ENCODE measurements at places on chromosomes 7 and 10.
A peak's percentile ranks its signal among the peaks of the same experiment; 100 is the strongest.

DNA sequence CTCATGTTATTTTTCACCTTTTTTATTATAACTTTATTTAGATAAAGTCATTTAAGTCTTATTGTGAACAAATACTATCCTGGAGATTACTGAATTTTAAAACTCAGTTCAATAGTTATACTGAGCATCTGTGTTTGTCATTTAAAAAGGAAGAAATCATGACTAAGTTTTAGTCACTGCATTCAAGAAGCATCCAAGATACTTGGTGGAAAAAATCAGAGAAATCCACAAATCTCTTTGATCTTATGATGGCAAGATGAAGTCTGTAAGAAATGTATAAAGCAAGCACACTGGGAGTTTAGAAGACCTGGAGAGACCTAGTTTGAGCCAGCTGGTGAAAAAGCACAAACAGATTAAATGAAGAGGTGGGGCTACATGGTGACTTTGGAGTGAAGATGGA, 529.8 kb upstream of the IGFBP3 start:
- no peak for DNase-seq

DNA sequence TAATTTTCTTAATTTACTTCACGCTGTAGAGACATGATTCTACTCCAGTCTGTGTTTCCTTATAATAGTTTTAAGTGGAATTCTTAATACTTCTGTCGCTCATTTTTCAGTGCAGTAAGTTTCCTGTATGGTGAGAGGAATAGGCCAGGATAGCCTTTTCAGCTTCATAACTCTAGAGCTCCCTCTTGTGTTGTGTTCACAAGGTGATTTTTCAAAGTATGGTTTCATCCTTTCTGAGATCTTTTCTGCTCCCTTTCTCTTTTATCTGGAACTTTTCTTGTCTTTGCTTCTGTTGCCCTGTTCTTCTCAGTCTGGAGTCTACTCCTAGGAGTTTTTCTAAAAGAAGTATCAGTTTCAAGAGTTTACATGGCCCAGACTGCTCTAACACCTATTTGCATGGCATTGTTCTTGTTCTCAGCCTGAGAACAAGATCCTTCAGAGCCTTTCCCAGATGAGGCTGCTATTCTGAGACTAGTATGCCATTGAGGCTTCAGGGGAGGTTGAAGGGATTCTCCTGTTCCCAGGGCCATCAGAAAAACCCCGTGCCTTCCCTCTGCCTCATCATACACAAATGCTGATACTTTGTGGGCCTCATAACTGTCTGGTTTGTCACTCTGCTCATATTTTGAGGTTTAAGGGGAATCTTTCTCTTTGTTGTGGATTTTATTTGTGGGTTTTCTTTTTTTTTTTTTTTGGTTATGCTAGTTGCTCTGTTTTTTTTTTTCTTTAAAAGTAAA, 21.8 kb downstream of the NET1 start:
- DNase-seq = no peak

DNA sequence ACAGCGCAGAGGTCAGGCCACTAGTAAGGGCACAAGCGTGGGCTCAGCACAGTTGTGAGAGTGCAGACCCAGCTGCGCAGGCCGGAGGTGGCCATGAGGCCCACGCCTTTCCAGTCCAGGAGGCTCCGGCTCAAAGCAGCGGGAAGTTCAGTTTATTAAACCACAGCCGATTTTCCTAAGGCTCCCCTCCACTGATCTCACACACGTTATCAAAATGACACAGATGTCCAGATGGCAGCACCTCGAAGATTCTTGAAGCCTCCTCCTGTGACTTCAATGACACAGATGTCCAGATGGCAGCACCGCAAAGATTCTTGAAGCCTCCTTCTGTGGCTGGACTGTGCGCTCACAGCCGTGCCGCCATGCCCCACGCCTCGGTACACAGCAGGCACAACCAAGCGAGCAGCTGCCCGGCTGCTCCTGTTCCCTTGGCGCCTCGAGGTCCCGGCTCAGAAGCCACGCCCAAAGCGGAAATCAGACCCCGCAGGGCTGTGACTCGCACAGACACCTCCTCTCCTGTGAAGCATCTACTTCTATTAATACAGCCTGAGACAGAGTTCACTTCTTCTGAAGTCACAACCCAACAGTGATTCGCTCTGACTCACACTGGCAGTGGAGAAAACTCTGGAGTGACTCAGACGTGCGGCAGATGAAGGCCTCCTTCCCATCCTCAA, 122.7 kb downstream of the MAD1L1 start:
- DNase-seq = peak; percentile 28

DNA sequence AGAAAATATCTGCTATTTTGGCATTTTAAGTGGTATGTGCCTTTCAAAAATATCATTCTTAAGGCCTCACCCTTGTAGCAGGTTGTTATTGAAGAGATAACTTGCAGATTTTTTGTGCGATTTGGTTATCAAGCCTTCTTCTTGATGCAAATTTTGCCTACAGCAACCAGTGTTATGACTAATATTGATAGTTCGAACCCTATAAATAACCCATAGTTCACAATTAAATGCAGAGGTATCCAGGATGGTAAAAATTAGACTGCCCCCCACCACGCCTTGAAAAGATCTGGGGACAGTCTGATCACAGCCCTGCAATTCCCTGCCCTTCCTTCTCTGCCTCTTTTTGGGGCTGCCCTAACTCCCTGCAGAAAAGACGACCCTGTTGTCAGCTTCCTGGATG, 28.4 kb upstream of the RAPGEF5 start:
- DNase-seq = no peak

GRCh38 chr10:106226828-106227227, 937.7 kb downstream of the SORCS1 start:
- DNase-seq = no peak

DNA sequence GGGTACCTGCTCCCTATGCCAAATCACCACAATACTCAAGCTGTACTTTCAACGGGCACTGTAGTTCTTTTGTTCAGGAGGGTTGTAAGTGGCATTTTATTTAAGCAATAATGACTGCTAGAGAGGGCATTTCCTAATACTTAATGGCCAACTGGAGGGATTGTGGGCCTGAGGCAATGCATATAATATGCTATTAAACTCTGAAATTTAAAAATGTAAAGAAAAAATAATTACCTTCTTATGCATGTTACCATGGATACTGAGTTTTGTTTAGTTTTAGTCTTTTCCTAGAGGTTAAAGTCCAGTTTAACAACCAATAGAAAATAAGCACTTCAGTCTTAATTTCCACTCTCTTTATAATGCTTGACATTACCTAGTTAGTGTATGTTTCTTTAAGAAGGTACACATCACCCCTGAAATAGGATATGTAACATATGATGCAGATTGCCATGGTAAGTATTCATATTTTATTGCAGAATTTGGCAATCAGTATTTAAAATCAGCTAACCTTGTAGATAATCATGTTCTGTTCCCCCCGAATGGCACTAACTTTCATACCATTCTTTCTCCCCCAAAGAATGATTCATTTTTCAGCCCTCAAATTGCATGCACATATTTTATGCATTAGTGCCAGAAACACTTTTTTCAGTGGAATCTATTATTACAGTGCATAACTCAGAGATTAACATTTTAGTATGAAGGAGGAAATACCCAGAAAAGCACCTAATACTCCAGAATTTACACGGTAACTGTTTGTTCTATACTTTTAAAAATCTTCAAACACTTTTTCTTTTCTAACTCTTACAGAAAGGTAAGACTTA, 90.3 kb upstream of the ZNF438 start:
- no peak for DNase-seq

GRCh38 chr7:158265743-158266080, 321.9 kb downstream of the PTPRN2 start:
- DNase-seq = no peak

Measured in stimulated activated CD4-positive, alpha-beta T cell treated with anti-CD3 and anti-CD28 coated beads, Interleukin-1b, Interleukin-23, amount 100 ng/mL, for 1 hour (primary cell).